ENCODE measurements at places on chromosomes 3 and 15.

DNA sequence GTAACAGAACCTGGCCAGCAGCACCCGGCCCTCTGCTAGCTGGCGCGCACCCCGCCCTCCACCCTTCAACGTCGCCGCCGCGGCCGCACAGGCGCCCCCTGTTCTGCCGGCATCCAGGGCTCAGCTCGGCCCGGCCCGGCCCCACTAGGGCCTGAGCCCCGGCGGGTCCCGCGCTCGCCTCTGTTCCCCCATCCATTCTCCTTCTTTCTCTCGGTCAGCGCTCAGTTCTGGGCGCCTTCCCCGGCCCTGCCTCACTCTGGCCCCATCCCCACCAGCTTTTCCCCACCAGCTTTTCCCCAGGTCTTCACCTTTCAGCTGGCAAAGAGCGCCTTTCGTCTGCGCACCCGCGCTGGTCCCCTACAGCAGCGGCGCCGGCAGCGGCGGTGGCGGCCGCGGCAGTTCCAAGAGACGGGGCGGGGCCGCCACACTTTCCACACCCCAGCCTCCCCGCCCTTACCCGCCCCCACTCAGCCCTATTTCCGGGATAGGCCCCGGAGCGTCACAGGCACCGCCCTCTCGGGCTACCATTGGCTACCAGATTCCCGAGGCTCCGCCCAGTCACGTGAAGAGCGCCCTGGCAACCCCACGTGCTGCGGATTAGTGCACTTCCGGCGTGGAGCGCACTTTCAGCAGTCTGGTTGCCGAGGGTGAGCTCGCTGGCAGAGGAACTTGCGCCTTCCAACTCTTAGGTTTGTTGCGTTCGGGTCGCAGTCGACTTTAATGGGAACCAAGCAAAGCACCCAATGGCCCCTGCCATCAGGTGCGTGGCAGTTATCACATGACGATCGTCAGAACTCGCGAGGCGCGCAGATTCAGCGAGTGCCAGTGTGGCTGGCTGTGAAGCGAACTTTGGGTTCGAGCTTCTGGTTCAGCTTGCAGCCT, at the start of gene EIF5A2:
EIF5A2 (minus strand) TSS at position 403 of the 882 bp plus-strand sequence. CDS start 831 bp downstream, outside the sequence.
- DNase-seq, result peak; percentile 90

GRCh38 chr15:56040081-56041035, 46.9 kb upstream of the NEDD4 start:
- DNase-seq, result no peak

DNA sequence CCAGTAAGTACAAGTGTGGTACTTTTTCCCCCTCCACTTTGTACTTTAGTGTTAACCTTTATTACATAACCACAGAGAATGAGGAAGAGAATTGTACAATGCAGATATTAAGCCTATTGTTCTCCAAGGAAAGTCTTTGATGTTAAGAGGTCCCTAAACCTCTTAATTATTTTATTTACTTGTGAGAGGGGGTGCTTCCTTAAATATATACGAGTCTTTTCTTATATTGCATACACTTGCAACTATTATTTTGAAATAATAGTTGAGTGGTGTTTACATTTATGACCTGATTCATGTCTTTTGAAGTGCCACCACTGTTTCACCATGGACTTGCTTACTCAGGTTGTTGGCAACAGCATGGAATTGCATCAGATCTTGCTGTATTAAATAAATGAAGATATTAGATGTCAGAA, 10.1 kb downstream of the USP3 start:
- DNase-seq, result no peak

DNA sequence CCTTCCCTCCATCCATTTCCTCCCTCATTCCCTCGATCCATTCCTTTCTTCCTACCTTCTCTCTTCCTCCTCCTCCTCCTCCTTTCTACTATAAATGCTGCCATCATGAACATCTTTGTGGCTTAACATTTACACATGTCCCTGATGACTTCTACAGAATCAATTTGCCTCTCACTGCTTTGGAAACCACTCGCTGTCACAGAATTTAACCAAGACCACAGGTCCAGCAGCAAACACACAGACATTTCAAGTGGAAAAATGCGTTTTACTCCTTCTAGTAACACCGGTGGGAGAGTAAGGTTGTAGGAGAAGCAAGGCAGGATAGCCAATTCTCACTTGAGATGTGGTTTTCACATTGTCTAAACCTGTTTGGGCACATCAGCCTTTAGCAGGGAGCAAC, 101.4 kb upstream of the LRIG1 start:
- no peak for DNase-seq

DNA sequence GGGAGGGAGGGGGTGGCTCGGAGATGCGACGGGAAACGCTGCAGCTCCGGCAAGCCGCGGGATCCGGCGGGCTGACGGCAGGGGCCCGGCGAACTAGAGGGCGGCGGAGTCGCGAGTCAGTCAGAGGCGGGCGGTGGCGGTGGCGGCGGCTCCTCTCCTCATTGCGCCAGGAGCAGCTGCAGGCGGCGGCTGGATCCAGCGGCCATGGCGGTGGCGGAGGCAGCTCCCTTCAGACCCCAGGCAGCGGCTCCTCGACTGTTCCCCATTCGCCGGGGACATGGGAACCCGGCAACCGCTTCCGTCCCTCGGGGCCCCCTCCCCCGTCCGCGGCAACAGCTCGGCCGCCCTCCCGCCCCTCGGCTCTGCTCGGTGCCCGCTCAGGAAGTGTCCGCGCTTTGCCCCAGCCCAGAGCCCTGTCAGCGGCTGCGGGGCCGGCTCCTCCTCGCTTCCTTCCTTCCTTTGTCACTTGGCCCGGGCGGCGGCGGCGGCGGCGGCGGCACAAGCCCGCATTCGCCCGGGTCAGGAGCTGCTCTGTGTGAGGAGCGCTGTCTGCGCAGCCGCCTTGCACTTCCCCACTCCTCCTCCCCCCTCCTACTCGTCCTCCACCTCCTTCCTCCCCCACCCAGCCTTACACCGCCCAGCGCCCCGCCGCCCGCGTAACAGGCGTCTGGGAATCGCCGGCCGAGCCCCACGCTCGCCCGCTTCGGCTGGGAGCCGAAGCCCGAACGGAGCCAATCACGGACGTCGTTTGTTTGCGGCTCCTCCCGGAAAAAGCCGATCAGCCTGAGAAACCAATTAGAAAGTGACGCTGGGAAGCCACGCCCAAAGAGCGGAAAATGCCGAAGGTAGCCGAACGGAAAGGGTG, at the start of gene GSK3B:
GSK3B (minus strand) TSS at position 537 of the 865 bp plus-strand sequence. CDS start 1,013 bp downstream, outside the sequence.
- DNase-seq, result peak; percentile 97
